ENCODE measurements at places on chromosomes 2 and 18.

DNA sequence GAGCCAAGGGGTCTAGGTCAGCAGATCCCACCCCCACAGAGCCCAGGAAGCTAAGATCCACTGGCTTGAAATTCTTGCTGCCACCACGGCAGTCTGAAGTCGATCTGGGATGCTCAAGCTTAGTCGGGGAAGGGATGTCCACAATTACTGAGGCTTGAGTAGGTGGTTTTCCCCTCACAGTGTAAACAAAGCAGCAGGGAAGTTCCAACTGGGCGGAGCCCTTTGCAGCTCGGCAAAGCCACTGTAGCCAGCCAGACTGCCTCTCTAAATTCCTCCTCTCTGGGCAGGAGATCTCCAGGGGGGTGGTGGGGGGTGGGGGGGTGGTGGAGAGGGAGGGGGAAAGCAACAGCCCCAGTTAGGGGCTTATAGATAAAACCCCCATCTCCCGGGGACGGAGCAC lies 419.5 kb downstream of the NUP35 start:
- no peak for DNase-seq

- no peak for DNase-seq
Measured at GRCh38 chr2:39511605-39512433, 74.7 kb upstream of the MAP4K3 start.

GRCh38 chr18:54359233-54359632 lies 1.5 kb downstream of the C18orf54 start:
- no peak for DNase-seq

DNA sequence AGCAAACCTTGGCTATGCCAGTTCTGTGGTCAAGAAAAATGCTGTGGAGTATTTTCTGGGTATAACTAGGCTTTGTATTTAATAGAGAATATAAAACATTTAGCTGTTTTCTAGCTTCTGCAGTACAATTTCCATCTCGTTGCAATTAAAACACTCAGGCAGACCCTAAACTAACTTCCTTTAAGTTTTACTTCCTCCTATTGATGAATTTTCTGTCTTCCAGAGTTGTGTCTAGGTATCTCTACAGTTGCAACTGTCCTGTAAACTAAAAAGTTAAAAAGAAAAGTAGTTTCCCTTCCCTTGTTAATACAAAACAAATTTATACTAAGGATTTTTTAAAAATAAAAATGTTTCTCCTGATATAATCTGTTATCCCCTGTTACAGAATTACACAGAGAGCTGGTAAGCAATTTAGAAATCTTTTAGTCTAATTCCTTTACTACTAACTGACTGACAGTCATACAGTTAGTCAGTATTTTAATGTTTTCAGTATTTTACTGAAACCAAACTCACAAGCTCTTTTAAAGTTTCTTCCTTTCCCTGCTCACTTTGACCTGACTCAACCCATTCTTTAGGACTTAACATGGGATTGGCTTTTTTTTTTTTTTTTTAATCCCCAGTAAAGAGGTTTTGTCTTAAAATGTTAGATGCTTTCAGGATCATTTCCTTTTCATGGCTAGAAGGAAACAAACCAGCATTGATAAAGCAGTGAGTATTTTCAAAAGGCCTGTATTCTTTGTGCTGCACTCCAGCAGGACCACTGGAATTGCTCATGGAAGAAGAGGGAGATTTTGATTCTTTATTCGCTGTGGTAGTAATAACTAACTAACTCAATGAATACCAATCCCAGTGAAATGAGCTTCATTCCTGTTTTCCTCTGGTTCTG lies 22.9 kb downstream of the ITGAV start:
- no peak for DNase-seq

DNA sequence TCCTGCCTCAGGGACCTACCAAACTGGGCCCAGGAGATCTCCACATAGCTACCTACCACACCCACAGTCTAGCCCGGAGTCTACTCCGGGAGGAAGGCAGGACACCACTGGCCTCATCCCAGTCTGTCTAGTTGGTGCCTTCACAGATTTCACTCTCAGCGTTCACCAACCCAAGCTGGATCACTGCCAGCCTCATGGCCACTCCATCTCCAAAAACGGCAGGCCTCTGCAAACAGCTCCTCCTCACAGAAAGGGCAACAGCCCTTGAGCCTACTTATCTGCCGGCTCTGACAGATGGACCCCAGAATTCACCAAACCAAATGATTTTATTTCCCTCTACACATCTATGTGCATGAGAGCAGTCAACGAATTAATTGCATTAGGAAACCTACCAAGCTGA lies 61.3 kb downstream of the NCKAP5 start:
- DNase-seq = no peak
